ENCODE measurements at places on chromosomes 4 and X.

DNA sequence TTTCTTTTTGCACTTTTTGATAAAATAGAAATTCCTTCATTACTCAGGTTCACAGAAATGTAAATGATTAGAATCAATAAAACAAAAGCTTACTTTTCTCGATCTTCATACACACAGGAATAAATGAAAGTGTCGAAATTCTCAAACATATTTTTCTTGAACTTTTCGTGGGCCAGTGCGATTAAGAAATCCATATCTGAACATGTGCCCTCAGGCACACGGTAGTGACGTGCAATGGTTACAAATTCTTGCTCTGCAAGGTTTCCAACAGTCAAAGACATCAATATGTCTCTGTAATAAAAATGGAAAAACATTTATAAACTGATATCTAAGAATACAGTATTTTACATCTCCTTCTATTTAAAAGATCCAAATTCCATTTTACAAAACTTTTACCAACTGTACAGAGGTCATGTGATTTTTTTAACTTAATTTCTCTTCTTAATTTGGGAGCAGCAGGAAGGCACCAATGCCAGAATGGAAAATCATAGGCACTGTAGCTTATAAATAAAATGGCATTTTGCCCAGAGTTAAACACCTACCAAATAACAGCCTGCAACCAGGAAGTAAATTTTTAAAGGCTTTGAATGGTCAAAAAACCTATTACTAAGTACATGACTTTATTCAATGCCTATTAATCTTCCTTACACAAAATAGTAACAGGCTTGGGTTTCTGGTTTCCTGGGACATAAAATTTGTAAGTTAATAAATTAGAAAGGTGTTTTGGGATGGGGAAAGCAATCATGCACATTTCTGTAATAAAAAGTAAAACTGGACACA is 165.0 kb downstream of the EFHC2 start:
- DNase-seq: no peak

DNA sequence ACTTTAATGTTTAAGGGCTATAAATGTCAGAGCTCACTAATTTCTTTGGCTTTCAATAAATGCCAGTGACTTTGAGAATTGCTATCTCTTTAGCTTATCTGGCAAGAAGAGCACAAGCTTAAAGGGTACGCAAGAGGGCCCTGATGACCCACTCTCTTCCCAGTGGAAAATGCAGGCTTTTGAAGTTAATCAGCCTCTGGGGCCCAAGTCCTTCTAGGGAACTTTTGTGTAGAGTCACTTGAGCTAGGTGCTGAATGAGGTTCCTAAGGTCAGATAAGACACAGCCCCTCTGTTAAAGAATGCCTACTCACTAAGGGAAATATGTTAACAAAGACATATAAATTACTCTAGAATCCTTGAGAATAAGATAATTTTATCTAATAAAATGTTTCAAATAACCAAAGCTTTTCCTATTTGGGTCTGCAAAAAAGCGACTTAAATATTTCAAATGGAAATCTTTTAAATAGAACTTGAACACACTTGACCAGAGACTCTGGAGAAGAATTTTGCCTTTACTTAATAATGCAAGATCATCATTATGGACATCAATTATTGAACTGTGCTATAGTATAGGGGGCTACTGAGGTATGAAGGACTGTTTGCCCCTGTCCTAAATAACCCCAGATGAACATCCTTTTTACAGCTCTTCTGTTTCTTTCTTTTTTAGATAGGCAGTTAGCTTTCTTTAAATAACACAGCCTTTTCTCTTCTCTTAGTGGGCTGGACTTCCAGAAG is 430.1 kb downstream of the GBA3 start:
- no peak for DNase-seq

- peak; percentile 85 for DNase-seq
These were observed 82.3 kb downstream of the PRSS12 start for GRCh38 chr4:118270492-118270891.

- no peak for DNase-seq
These were observed 6.9 kb upstream of the PNMA6A start for GRCh38 chrX:153065389-153065788.

GRCh38 chrX:44432641-44433040 is 89.2 kb upstream of the EFHC2 start:
- no peak for DNase-seq

DNA sequence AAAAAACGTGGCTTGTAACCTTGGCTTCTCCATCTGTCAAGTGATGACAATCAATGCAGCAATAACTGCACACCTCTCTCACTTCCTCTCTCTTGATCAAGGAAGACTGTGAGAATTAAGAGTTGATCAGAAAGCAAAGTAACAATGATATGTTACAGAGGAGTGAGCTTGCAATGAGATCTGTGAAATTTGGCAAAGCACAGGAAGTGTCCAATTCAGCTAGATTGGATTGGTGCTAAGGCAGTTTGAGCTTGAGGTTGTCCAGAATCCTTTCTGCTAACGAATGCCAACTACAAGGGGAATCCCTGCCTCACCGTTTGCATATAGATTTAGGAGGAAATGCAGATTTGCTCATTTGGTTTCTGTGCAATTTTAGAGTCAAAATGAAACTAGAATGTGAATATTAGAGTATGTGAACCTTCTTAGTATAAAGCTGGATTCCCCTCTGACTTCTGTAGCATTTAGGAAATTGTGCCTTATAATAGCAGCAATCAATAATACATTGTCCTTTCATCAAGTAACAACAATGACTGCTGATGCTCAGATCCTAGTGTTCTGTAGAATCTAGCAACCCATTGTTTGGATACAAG is 346.4 kb downstream of the PTTG2 start:
- DNase-seq: no peak

DNA sequence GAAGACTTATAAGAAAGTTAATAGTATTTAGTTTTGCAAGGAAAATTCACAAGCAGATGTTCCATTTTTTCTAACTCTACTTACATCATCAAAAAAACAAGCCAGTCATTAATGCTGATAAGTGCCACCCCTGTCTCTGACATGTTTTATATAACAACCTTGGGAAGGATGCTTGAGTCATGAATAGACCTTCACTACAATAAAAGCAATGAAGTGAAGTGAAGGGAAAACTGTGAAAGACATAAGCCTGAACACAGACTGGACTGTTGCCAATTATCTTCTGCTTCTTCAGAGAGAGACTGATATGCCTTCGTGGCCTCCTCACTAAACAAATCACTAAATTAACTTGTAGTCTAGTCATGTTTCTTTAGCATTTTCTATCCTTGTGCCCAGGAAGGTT is 353.2 kb downstream of the PDHA2 start:
- DNase-seq: no peak
